ENCODE measurements at places on chromosomes 13 and 19. TPM values are rescaled to one million over a fixed set of nuclear protein-coding genes. Genes with fewer than 3 reads are reported as not detected.

DNA sequence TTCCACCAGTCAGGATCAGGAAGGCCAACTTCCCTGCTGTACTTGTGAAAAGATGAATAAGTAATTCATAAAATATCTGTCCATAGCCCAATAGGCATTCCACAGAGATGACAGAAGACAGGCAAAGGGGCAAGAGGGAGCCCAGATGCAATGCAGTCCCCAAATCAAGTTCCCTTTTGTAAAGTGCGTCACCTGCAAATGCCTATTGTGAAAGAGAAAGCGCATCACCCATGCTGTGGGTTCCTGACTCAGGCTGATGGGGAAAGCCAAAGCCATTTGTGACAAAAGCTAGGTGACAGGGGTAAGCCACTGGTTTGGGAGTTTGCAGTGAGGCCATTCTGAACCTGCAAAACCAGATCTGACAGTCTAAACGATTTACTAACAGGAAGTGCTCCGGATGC lies 157.5 kb upstream of the ZNF536 start:
- no peak for DNase-seq

PSG11 gene
- not detected for total RNA-seq

GRCh38 chr19:42189133-42189532 lies 28.3 kb downstream of the DEDD2 start:
- DNase-seq = no peak

DNA sequence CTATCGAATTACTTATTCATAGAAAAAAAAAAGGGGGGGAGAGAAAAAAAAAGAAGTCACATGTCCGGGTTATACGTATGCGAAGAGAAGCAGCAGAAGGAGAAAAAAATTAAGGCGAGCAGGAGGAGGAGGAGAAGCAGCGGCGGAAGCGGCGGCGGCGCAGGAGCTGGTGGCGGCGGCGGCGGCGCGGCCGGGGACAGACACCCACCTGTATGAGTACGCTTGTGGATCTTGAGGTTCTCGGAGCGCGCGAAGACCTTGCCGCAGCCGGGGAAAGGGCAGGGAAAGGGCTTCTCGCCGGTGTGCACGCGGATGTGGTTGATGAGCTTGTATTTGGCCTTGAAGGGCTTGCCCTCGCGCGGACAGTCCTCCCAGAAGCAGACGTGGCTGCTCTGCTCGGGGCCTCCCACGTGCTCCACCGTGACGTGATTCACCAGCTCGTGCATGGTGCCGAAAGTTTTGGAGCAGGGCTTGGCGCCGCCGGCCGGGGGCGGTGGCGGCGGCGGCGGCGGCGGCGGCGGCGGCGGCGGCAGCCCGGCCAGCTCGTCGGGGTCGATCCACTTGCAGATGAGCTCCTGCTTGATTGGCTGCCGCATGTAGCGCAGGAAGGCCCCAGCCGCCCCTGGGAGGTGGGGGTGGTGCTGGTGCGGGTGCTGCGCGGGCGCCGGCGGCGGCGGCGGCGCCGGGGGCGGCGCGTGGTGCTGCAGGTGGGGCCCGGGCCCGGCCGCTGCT lies 1.5 kb downstream of the ZIC5 start:
- no peak for DNase-seq

CRX gene
- total RNA-seq = 0.15 TPM

- no peak for DNase-seq
Measured at GRCh38 chr13:20392530-20392929, 133.1 kb downstream of the CRYL1 start.

GRCh38 chr19:18663940-18664530 lies 19.4 kb upstream of the CRTC1 start:
- DNase-seq = no peak

ZNF626 gene
- total RNA-seq = 18.4 TPM

DNA sequence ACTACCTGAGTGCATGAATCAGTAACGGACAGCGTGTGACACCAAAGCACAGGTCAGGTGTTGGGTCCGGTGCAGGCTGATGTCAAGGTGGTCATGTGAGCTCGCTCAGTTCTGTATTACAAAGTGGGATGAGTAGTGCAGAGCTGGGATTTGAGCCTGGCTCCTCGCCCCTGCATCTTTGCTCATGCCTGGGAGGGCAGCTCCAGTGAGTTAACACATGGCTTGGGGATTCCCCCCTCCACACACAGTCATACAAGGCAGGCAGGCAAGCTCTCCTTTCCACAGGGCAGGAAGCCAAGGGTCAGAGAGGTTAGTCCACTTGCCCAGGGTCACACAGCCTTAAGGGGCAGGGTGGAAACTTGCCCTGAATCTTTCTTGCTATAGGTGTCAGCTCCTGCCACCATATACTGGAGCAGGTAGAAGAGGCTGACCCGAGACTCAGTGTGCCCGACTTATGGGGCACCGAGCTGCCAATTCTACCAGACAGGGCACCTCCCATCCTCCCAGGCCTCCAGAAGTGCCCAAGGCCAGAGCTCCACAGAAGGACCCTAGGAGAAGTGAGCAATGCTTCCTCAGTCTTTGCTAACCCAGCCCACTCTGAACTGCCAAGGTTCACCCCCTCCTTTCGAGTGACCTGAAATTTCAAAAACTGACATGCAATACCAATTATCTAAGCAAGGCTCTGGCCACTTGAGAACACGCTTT lies 35.4 kb downstream of the ZNF787 start:
- DNase-seq = no peak

PRR22 gene
- 4.9 TPM for total RNA-seq

GRCh38 chr13:80399340-80400163 lies 58.6 kb upstream of the SPRY2 start:
- DNase-seq = no peak

GSX1 gene
- total RNA-seq = not detected

DNA sequence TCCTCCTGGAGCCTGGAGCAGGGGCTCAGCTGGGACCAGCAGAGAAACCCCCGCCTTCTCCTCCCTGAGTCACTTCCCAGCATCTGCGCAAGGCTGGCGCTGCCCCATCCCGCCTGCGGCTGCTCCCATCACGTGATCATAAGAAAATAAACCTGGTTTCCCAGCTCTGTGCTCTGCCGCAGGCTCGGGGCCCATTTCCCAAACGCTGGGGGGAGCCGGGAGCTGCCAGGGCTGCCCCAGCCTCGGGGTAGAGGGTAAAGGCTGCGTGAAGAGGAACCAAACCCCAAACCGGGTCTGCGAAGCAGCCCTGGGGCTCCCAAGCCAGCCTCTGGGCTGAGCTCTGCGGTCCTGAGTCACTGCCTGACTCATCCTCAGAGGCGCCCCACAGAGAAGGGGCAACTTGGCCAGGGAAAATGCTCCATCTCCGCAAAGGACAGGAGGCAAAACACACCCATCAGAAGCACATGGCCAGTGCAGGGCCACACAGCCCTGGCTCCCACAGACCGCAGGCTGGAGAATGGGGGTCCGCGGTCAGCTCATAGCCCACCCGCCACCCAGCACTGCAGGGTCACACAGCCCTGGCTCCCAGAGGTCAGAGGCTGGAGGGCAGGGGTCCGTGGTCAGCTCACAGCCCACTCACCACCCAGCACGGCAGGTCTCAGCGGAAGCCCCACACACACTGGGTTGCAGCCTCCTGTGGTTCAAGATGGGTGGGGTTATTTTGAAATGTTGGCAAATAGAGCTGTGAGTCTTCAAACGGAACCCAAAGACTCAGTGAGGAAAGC lies 67.1 kb downstream of the RASA3 start:
- DNase-seq = peak; percentile 48

GRCh38 chr19:45446295-45446694 lies 21.5 kb upstream of the FOSB start:
- DNase-seq = peak; percentile 62

IZUMO4 gene
- 11.6 TPM for total RNA-seq

GRCh38 chr13:99596180-99596579 lies 94.9 kb downstream of the TM9SF2 start:
- no peak for DNase-seq

CASP14 gene
- not detected for total RNA-seq

DNA sequence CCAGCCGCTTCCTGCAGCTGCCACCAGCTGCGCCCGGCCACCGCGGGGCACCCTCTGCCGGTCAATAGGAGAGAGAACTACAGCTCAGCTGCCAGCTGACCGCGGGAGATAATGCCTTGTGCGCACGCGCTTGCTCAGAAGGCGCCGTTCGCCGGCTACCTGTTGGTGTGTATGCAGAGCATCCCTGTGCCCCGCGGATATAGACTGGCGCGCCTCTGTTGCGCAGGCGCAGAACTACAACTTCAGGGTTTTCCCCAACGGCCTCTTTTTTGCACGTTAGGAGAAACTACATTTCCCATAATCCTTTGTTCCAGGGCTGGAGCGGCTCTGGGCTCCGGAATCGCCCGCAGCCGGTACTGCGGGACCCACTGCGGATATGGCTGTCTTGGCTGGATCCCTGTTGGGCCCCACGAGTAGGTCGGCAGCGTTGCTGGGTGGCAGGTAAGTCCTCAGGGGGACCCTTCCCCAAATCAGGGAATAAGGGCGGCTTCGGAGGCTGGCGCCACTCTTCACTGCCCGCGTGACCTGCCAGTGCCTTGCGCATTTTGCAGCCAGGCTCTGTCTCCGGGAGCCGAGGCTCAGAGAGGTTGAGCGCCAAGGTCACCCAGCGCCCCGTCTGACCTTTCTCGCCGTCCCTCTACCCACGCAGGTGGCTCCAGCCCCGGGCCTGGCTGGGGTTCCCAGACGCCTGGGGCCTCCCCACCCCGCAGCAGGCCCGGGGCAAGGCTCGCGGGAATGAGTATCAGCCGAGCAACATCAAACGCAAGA lies at the start of gene MRPL34:
MRPL34 (plus strand) TSS at position 356 of the 768 bp plus-strand sequence; CDS start at position 377, 21 bp downstream.
- peak; percentile 99 for DNase-seq

TBXA2R gene
- total RNA-seq = 0.18 TPM

DNA sequence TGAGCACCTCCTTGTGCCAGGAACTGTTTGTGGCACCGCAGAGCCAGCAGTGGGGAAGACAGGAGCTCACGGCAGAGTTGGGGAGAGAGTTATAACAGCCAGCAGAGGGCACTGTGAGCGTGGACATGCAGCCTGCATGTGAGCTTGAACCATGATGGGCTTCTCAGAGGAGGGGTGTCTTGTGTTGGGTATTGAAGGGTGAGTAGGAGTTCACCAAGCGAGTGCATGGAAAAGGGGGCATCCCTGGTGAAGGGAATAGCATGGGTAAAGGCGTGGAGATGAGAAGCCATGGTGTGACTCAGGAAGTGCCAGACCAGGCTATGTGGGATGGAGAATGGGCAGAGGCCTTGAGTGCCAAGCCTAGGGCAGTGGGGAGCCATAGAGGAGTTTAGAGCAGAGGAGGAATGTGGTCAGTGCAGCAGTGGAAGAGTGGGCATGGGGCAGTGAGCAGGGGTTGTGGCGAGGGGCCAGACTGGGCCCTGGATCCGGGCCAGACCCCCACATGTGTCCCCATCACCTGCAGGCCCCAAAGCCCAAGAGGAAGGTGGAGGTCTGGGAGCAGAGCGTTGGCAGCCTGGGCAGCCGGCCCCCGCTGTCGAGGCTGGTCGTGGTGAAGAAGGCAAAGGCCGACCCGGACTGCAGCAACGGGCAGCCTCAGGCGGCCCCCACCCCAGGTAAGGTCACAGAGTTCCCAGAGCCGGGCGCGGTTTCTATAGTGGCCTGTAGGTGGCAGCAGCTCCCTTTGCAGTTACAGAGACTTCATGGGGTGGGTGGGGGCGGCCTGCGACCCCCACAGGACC lies 11.8 kb upstream of the SHD start:
- peak; percentile 45 for DNase-seq

HIPK4 gene
- total RNA-seq = 0.18 TPM

DNA sequence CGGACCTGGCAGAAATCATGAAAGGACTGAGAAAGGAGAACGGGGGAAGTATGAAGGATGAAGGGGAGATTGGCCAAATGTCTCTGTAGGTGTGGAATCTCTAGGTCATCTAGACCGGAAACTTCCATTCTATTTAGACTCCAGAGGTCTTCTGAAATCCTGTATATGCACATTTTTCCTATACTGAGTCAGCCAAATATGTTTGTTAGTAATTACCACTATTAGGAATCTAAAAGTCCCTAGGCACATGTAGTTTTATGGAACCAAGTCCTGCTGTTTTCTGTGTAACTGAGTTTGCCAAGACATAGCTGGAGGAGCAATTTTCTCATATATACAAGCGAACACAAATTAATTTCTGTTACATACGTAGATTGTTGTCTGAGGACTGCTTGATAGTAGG lies 498.1 kb downstream of the GPC5 start:
- no peak for DNase-seq

ZNF682 gene
- 9.1 TPM for total RNA-seq

GRCh38 chr13:113794086-113794485 lies 35.1 kb downstream of the TMEM255B start:
- DNase-seq = no peak

GRCh38 chr13:111552891-111553655 lies 232.6 kb downstream of the TEX29 start:
- no peak for DNase-seq

GRCh38 chr19:33362508-33363228 lies 10.8 kb upstream of the CEBPG start:
- DNase-seq = no peak

DNA sequence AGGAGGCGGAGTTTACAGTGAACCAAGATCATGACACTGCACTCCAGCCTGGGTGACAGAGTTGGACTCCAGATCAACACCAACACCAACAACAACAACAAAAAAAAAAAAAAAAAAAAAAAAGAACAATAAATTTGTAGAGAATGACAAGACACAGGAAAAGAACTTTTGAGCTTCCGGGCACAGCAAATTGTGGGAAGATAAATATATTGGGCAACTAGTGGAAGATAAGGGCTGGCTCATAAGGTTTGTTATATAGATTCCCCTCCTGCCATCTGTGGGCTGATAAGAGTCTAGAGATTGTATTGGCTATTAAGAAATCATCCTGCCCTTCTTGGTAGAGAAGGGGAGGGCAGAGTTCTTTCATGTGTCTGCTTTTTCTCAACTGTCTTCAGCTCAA lies 33.1 kb upstream of the CYP2S1 start:
- DNase-seq = peak; percentile 36

DNA sequence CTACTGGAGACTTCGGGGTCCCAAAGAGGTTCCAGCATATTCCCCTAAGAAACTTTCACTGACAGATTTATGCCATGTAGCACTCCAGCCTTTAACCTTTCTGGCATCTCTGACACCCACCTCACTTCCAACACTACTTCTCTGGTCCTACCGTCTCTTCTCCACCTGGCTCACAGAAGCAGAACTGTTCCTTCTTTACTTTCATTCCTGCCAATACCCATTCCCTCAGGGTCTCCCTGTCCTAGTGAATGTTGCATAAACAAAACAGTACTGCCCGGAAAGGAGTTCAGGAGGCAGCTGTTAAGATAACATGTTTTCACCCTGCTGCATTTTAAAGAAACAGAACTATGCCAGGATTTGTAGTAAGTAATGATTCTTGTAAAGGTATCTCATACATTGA lies 136.0 kb upstream of the MIR17HG start:
- DNase-seq = no peak

GRCh38 chr13:74825152-74825937 lies 656.6 kb downstream of the TBC1D4 start:
- no peak for DNase-seq

DNA sequence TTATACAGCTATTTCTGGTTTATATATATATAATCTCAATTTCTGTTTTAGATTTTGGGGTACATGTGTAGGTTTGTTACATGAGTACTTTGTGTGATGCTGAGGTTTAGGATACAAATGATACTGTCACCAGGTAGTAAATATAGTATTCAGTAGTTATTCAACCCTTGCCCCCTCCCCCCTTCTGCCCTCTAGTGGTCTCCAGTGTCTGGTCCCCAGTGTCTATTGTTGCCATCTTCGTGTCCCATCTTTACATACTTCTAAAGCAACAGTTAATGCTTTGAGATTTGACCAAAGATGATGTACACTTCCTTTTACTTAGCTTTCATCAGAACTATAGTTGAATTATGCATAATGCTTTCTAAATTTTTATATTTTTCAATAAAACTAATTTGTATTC lies 1623.4 kb upstream of the PRR20A start:
- no peak for DNase-seq

DNAAF3 gene
- total RNA-seq = 3.5 TPM

Data from cardiac muscle cell (in vitro differentiated cells and primary cell).